ENCODE measurements at places on chromosomes 12 and 14. TPM values are rescaled to one million over a fixed set of nuclear protein-coding genes. Genes with fewer than 3 reads are reported as not detected.

The GOLGA5 gene
- total RNA-seq = 14.6 TPM

DNA sequence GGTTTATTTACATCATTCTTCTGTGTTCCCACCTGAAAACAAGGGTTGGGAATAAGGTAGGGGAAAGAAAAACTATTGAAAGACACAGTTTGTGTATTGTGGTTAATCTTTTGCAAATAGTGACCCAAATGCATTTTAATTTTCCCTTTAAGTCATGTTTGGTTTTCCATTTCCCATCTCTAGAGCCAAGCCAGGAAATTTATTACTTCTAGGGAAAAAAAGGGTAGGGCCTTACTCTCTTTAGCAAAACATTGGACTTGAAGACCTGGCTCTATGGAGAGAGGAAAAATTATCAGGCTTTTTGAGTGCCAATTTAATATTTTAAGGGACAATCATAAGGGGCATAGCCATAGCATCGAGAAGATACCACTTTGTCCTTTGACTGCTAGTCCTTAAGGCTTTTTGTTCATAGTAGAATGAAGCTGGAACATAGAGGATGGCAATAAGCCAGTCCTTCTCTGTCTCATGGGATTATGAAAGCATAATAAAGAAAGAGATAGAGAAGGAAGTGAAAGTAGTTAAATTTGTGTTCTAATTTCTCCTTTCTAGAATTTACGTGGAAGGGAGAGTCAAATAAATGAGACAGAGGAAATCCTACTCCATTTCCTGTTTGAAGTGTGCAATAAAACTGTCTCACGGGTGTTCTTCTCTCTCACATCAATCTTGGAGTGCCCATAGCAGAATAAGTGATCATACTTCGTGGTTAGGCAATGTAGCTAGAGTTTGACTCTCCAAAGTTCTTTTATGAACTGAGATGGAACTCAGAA lies 50.9 kb upstream of the PPFIA2 start:
- DNase-seq = no peak

GRCh38 chr14:61678975-61679374 lies 16.3 kb upstream of the HIF1A start:
- DNase-seq = no peak

DNA sequence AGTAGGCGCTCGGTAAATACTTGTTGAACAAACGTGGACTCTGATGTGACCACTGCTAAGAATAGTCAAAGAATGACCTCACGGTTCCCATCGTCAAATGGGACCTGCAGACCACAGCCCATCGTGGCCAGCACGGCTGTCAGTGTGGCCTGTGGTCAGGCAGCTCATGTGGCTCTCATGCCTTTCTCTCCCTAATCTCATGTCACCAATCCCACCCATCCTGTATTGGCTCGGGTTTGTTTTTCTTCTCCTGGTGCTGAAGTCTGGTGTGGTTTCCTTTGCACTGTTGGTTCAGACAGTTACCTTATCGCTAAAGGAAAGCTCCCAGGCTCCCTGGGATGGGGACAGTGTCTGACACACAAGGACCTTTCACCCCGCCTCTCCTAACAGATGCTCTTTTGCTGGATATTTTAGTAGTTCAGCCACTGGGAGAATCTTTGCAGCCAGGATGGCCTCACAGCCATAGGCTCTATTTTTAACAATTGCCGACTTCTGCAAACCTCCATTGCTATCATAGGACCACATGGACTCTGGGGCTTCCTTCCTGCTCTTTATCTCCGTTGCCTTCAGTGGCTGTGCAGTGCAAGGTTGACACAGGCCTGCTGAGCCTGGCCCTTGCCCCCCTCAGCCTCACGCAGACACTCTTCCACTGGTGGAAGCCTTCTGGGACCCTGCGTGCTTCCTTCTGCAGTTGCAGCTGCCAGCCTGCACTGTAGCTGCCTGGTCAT lies 293.1 kb upstream of the FKBP4 start:
- no peak for DNase-seq

All from activated naive CD8-positive, alpha-beta T cell treated with anti-CD3 and anti-CD28 coated beads for 36 hours (primary cell).